ENCODE measurements at places on chromosomes 13 and 19. TPM values are rescaled to one million over a fixed set of nuclear protein-coding genes. Genes with fewer than 3 reads are reported as not detected.

- no peaks in the 10 kb centered on the region for H3K4me1 ChIP-seq
- H3K4me3 ChIP-seq, result no peak overlapping the region
- no peaks in the 10 kb centered on the region for H3K27me3 ChIP-seq
- DNase-seq, result peak; percentile 2
These were observed 33.0 kb downstream of the UGGT2 start for GRCh38 chr13:96020155-96020575.

DNA sequence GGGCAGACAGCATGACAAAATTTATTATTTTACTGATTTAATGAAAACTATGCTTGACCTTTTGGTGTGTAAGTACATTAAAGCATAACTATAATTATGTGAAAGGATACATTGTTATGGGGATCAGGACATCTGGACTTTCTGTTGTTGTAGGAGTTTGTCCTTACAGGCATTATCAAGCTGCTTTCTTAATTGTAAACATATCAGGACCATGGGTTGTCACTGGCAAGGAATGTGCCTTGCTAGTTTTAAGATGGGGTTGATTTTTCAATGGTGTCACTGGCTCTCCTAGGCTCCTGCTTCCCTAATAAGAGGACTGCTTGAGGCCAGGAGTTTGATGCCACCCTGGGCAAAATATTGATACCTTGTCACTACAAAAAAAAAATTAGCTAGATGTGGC, 32.6 kb downstream of the KBTBD6 start:
- H3K4me1 ChIP-seq, result no peaks in the 10 kb centered on the region
- H3K4me3 ChIP-seq, result no peak overlapping the region
- no peaks in the 10 kb centered on the region for H3K27me3 ChIP-seq
- DNase-seq, result no peak
- H3K36me3 ChIP-seq, result no peaks in the 10 kb centered on the region

- H3K27me3 ChIP-seq, result peaks cover 46% of the 10 kb centered on the region
- H3K4me3 ChIP-seq, result no peak overlapping the region
- no peak for DNase-seq
These were observed 3.6 kb downstream of the C2CD4C start for GRCh38 chr19:405121-405965.

- H3K27me3 ChIP-seq, result peaks cover 20% of the 10 kb centered on the region
- no peak for DNase-seq
- no peak overlapping the region for H3K27ac ChIP-seq
- H3K4me1 ChIP-seq, result peaks cover 12% of the 10 kb centered on the region
- H3K4me3 ChIP-seq, result no peak overlapping the region
These were observed 81.5 kb upstream of the MBNL2 start for GRCh38 chr13:97140611-97141010.

DNA sequence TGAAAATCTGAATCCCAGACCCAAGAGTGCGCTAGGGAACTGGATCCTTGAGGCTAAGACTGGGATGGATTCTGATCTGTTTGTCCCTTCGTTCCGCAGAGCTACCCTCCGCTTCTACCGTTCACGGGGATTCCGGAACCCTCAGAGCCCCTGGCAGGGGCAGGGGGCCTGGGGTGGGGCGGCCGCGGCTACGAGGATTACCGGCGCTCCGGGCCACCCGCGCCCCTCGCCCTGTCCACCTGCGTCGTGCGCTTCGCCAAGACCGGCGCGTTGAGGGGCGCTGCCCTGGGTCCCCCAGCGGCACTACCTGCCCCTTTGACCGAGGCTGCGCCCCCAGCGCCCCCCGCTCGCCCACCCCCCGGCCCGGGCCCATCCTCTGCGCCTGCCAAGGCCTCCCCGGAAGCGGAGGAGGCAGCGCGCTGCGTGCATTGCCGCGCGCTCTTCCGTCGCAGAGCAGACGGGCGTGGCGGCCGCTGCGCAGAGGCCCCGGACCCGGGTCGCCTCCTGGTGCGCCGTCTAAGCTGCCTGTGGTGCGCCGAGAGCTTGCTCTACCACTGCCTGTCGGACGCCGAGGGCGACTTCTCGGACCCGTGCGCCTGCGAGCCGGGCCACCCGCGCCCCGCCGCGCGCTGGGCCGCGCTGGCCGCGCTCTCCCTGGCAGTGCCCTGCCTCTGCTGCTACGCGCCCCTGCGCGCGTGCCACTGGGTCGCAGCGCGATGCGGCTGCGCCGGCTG, 7.1 kb downstream of the SPRED3 start:
- H3K27ac ChIP-seq, result no peak overlapping the region
- peaks cover 12% of the 10 kb centered on the region for H3K4me1 ChIP-seq
- no peaks in the 10 kb centered on the region for H3K36me3 ChIP-seq
- DNase-seq, result peak; percentile 61
- H3K27me3 ChIP-seq, result peaks cover 16% of the 10 kb centered on the region
- peak overlapping the region; percentile 80 for H3K4me3 ChIP-seq

DNA sequence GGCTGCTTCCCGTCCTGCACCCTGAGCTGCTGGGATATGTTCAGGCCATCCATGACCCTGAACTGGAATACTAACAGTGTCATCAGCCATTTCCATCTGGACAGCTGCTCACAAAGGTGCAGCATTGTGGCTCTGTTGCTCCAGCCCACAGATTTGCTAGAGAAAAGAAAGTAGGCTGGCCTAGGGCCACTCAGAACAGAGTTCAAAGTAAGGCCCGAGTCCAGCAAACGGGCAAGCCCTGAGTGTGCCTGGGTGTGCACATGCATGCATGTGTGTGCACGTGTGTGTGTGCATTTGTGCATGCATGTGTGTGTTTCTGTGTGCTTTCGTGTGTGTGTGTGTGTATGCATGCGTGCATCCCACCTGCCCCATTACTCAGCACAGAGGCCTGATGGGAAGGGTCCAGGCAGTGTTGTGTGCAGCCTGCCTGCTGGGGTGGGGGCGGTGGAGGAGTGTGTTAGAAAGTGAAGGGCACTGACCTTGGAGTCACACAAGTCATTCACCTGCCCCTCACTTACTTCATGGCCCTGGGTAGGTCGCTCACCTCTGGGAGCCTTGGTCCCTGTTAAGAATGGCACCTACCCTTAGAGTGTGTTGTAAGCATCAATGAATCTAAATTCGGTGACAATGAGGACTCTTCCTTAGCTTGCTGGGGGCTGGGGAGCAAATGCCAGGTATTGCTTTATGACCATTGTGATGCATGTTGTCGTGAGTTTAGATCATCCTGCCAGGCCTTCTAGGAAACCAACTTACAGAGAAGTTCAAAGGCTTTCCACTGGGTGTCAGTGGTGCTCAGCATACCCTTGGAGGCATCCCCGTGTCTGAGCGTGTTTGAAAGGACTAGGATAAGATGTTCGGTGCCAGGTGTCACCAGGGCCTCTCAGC, 53.2 kb downstream of the GPR12 start:
- peaks cover 8% of the 10 kb centered on the region for H3K4me1 ChIP-seq
- peak; percentile 28 for DNase-seq
- H3K4me3 ChIP-seq, result no peak overlapping the region

- peak overlapping the region; percentile 5 for H3K4me3 ChIP-seq
- H3K4me1 ChIP-seq, result peaks cover 23% of the 10 kb centered on the region
- no peaks in the 10 kb centered on the region for H3K27me3 ChIP-seq
- no peak for DNase-seq
These were observed 16.1 kb downstream of the CEACAM1 start for GRCh38 chr19:42512130-42512636.

- no peak for DNase-seq
- peaks cover 3% of the 10 kb centered on the region for H3K27me3 ChIP-seq
- H3K4me1 ChIP-seq, result no peaks in the 10 kb centered on the region
- H3K27ac ChIP-seq, result no peak overlapping the region
- H3K4me3 ChIP-seq, result no peak overlapping the region
These were observed 350.7 kb downstream of the UQCRFS1 start for GRCh38 chr19:28862238-28862637.

DNA sequence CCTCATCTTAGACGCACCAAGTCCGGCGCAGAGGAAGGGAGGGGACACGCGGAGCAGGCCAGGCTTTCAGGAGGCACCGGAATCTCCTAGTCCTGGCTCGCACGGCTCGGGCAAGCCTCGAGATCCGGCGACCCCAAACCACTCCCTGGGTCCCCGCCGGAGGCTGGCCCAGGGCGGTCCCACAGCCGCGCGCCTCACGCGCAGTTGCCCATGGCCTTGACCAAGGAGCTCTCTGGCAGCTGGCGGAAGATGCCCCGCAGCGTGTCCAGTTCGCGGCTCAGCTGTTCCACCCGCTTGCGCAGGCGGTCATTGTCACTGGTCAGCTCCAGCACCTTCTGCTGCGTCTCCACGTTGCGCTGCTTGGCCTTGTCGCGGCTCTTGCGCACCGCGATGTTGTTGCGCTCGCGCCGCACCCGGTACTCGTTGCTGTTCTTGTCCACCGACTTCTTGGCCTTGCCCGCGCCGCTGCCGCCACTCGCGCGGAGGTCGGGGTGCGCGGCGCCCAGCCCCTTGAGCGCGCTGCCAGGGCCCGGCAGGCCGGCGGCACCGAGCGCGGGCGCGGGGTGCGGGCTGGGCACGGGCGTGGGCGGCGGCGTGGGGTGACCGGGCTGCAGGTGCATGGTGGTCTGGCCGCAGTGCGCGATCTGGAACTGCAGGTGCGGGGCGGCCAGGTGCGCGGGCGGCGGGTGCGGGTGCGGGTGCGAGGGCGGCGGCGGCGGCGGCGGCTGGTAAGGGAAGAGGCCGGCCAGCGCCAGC, 1.0 kb downstream of the CEBPA start:
- no peaks in the 10 kb centered on the region for H3K36me3 ChIP-seq
- H3K27me3 ChIP-seq, result peaks cover 63% of the 10 kb centered on the region
- no peaks in the 10 kb centered on the region for H3K4me1 ChIP-seq
- no peak for DNase-seq

- H3K27ac ChIP-seq, result no peak overlapping the region
- H3K4me1 ChIP-seq, result no peaks in the 10 kb centered on the region
- H3K4me3 ChIP-seq, result no peak overlapping the region
These were observed 28.4 kb upstream of the TIMM44 start for GRCh38 chr19:7971553-7972520.

DNA sequence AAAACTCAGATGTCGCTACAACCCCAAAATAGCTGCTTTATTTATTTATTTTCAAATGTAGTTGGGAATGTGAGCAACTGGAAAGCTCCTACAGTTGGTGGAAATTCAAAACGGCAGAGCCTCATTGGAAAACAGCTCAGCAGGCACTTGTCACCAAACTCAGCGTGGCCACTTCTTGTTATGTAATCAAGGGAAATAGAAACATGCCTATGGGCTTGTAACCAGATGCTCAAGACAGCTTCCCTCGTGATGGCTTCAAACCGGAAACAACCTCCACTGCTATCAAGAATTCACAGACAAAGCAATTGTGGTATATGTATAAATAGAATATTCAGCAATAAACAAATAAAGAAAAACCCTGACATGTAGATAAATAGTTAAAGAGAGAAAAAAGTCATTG, 627.8 kb upstream of the SLC10A2 start:
- no peak overlapping the region for H3K4me3 ChIP-seq
- H3K4me1 ChIP-seq, result no peaks in the 10 kb centered on the region
- H3K27me3 ChIP-seq, result no peaks in the 10 kb centered on the region
- no peak overlapping the region for H3K27ac ChIP-seq

GRCh38 chr19:49106648-49107135, 7.5 kb upstream of the LIN7B start:
- H3K27ac ChIP-seq, result no peak overlapping the region
- peak overlapping the region; percentile 5 for H3K4me3 ChIP-seq
- peaks cover 2% of the 10 kb centered on the region for H3K4me1 ChIP-seq
- peak; percentile 62 for DNase-seq
- peaks cover 28% of the 10 kb centered on the region for H3K36me3 ChIP-seq

- H3K27me3 ChIP-seq, result no peaks in the 10 kb centered on the region
- peaks cover 28% of the 10 kb centered on the region for H3K36me3 ChIP-seq
- H3K27ac ChIP-seq, result no peak overlapping the region
- DNase-seq, result no peak
- no peak overlapping the region for H3K4me3 ChIP-seq
These were observed 14.0 kb downstream of the DAZAP1 start for GRCh38 chr19:1421218-1421957.

DNA sequence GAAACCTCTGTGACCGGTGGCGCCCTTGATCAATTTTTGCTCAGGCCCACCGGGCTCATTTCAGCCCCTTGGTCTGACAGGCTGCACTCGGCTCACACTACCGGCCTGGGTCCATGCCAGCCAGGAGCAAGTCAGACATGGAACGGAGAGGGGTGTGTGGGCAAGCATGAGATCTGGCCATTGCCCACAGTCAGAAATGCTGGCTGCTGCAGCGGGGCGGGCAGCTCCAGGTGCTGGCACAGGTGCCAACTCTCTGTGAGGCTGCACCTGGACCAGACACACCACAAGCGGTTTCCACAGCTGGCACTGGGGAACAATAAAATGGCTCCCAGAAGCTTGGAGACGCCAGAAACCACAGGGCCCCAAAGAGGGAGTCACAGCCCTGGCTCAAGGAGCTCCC, 43.6 kb upstream of the LPAR6 start:
- no peak overlapping the region for H3K4me3 ChIP-seq
- H3K36me3 ChIP-seq, result peaks cover 55% of the 10 kb centered on the region
- no peaks in the 10 kb centered on the region for H3K27me3 ChIP-seq
- H3K27ac ChIP-seq, result no peak overlapping the region
- DNase-seq, result no peak

DNA sequence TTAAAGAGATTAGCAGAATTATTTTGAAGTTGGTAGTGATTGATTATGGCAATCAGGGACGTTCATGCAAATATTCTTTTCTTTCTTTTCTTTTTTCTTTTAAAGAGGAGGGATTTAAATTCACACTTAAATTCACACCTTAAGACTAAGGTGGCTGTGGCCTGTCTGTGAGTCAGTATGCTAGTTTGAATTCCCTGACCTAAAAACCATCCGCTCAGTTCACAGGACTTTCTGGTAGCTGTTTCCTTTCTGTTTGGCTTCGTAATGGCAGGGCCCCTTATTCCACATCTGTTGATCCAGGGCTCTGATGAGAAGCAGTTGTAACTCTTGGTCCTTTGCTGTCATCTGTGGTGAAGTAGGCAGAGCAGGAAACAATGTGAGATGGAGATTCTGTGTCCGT, 7.5 kb downstream of the TNFSF11 start:
- no peak overlapping the region for H3K27ac ChIP-seq
- peaks cover 41% of the 10 kb centered on the region for H3K27me3 ChIP-seq
- no peak for DNase-seq
- no peak overlapping the region for H3K4me3 ChIP-seq

GRCh38 chr19:45615795-45616703, 14.0 kb upstream of the GPR4 start:
- no peaks in the 10 kb centered on the region for H3K27me3 ChIP-seq
- peaks cover 41% of the 10 kb centered on the region for H3K36me3 ChIP-seq
- H3K4me3 ChIP-seq, result no peak overlapping the region
- peaks cover 17% of the 10 kb centered on the region for H3K4me1 ChIP-seq
- H3K27ac ChIP-seq, result no peak overlapping the region
- peak; percentile 78 for DNase-seq

Gene RANBP3
- total RNA-seq, result 109 TPM

Gene RYR1
- 0.19 TPM for total RNA-seq

Gene AKT2
- total RNA-seq, result 141 TPM

Gene TEX26
- not detected for total RNA-seq

Gene KBTBD6
- 5.4 TPM for total RNA-seq

Gene ZNF99
- not detected for total RNA-seq

Gene REEP6
- 1.3 TPM for total RNA-seq

Gene OR10H1
- total RNA-seq, result not detected

Gene ZNF155
- 7.0 TPM for total RNA-seq

Gene LRRC4B
- not detected for total RNA-seq

Gene ZNF536
- not detected for total RNA-seq

Gene PIK3R2
- total RNA-seq, result 18.5 TPM

Gene ZNF382
- total RNA-seq, result 9.3 TPM
